Stimulated activated CD8-positive, alpha-beta memory T cell treated with anti-CD3 and anti-CD28 coated beads, Interleukin-4, amount 100 ng/mL, for 1 hour (primary cell): ENCODE measurements at places on chromosomes 13 and 19.
A peak's percentile ranks its signal among the peaks of the same experiment; 100 is the strongest.

- DNase-seq = no peak
Observed at GRCh38 chr19:19743176-19743575, 10.3 kb upstream of the ZNF14 start.

GRCh38 chr19:49019242-49019932 lies 2.5 kb upstream of the LHB start:
- peak; percentile 37 for DNase-seq

DNA sequence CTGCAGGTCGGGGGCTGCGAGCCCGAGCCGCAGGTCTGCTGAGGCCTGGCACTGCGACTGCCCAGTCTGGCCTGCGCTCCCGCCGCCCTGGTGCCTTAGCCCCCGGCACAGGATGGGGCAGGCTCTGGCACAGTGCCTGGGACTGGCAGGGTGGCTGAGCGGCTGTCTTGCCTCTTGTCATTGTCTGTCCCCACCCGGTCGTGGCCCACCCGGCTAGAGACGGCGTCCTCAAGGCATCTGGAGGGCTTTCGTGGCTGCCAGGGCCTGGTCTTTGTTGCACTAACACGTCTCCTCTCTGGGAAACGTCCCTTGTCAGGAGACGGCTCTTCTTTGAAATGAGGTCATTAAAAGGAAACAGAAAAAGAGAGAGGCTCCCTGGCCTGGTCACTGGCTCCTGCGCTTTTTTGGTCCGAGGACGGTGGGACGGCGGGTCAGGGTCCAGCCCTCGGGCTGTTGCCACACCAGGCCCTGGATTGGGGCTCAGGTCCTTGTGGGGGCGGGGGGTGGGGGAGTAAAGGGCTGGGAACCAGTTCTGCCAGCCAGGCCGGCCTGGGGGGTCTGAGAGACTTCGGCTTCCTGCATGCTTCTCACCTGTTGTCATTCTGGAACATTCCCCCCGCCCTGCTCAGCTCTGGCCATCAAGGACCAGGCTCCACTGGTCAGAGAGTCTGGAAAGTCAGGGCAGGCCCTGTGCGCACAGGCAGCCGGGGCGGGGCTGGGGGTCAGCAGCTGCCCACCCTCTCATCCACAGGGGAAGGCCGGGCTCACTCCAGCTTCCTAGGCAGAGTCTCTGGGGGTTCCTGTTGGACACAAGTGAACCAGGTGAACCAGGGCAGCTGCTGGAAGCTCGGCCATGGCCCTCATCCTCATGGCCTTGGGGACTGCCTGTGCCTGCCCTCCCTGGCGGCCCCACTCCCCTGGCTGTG lies 6.2 kb upstream of the ZNF554 start:
- no peak for DNase-seq

- no peak for DNase-seq
Observed at GRCh38 chr19:35938282-35939224, 2.4 kb downstream of the LRFN3 start.

DNA sequence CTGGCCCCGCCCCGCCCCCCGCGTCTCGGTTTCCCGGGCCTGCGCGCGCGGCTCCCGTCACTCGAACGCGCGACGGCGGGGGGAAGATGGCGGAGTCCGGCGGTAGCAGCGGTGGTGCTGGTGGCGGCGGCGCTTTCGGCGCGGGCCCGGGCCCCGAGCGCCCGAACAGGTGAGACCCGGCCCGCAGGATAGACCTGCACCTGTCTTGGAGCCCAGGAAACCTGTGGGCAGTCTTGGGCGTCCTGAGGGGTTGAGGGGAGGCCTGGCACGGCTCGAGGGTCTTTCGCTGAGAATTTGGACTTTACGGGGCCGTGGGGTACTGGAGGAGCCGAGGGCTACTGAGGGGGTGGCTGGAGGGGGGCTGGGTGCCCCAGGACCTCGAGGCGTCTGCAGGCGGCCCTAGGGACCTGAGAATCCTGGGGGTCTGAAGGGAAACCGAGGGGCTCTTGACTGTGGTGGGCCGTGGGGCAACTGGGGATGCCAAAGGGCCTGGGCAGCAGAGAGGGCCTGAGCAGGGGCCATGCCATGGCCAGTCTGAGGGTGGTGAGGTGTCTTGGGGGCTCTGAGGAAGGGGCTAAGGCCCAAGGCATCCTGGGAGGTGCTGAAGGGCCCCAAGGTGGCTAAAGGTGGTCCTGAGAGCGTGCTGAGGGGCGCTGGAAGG lies at the start of gene KLHL26:
Gene KLHL26, plus strand, starts transcription at position 60 of the 661 bp plus-strand sequence. Its CDS starts 27 bp downstream, at position 87.
- no peak for DNase-seq

DNA sequence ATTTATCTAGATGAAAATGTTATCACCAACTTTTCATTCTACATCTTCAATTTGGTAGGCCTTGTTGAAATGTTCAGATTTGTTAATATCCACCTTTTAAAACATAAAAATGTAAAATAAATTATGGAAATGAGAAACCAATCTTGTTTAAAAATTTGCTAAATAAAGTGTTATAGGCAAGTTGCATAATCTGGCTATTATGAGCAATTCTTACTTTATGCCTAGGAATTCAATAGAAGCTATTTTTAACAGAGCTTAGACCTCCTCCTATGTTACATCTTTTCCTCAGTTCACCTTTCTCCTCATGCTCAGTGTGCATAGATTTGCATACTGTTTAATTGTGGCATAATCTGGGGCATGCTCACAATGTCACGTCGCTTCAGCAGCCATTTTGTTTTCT lies 87.9 kb upstream of the POSTN start:
- no peak for DNase-seq

GRCh38 chr13:33249066-33249465 lies 36.5 kb downstream of the STARD13 start:
- no peak for DNase-seq

GRCh38 chr13:105702441-105702840 lies 833.0 kb downstream of the EFNB2 start:
- DNase-seq = no peak

DNA sequence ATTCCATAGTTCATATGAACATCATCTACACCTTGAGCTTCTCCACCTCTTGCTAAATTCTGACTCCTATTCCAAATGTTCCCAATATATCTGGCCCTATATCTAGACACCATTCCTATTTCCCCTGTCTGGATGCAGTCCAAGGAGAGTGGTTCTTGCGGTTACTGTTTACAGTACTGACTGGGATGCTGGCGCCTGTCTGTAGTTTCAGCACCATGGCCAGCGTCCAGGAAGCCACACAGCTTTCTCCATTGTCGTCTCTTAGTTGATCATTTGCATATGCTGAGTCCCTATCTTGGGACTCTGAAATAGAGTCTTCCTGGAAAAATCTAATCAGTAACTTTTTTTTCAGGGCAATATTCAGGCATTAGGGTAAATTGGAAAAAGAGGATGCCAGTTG lies 14.9 kb downstream of the LAIR2 start:
- DNase-seq = no peak

GRCh38 chr13:85303630-85304029 lies 495.6 kb downstream of the SLITRK6 start:
- no peak for DNase-seq

- DNase-seq = no peak
Observed at GRCh38 chr13:114194853-114195252, 15.8 kb downstream of the CFAP97D2 start.

- DNase-seq = no peak
Observed at GRCh38 chr13:27367570-27367969, 56.8 kb upstream of the GTF3A start.

DNA sequence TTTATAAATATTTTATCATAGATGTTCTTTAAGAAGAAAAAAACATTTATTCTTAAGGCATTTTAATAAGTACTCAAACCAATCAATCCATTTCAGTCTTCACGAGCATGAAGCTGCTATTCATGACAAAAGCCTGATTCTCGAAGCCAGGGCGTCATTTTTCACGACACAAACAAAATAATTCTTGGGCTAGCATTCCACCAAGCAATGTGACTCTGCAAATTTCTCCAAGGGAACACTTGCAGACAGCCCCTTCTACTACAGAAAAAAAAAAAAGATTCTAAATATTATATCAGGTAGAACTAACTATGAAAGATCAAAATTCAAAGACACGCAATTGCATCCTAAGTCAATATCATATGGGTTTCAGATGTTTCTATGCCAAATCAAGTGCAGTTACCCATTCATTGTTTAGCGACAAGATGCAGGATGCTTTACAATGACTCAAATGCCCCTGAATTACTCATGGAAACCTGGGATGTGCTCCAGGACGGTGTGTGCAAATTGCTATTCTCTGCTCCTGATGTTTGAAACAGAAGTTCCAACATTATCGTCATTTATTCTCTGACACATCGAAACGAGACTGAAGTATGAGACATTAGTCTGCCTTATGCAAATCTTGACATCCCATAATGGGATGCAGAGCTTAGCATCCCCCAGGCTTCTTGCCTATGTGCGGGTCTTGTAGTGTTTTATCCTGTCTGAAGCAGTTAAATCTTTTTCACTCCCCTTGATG lies 517.7 kb downstream of the MYO16 start:
- DNase-seq = no peak

DNA sequence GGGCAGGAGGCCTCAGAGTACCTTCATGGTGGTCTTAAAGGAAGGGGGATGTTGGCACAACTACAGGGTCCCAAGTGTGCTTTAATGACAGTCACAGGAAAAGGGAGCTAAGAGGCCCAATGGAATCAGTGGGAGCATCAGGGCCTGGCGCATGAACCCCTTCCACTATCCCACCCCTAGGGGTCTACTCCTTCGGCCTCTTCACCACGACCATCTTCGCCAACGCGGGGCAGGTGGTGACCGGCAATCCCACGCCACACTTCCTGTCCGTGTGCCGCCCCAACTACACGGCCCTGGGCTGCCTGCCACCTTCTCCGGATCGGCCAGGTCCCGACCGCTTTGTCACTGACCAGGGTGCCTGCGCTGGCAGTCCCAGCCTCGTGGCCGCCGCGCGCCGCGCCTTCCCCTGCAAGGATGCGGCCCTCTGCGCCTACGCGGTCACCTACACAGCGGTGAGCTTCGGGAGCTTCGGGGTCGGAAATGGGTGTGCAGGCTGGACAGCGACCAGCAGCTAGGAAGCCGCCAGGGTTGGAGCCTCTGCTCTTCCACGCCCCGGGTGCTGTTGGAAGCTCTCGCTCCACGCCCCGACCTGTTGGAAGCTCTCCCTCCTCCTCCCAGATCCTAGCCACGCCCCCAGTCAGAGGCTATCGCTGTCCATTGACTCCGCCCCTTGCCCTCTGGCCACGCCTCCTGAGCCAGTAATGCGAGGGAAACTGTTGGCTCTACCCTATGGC lies 6.0 kb downstream of the PLPPR2 start:
- no peak for DNase-seq

DNA sequence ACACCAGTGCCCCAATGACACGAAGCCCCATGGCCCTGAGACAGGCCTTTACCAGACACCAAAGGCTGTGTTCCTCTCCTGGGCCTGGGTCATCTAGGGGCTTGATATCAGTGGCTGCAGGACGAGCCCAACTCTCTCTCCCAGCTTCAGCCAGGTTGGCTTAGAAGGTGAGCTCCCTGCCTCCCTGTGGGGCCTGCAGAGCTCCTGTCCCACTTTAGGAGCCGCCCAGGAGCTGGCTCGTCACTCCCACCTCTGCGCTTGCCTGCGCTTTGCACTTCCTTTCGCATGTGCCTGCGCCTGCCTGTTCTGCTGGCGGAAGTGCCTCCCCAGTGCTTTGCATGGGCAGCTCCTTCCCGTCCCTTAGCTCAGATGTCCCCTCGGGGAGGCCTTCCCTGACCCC lies 4.9 kb downstream of the CALM3 start:
- DNase-seq = no peak

DNA sequence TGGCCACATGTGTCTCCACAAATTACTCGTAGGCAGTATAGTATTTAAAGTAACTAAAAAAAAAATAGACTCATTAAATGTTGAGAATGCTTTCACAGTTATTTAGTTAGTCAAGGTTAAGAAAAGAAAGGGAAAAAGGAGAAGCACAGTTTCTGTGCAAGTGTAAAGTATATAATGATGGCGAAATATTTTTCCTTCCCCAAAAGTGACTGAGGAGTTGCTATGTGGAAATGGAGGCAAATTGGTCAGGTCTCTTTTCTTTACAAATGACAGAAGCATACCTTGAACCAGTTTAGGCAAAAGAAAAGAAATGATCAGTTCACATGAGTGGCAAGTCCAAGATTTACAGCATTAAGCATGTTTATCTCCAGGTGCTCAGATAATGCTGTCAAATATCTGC lies 18.0 kb downstream of the CSNK1A1L start:
- DNase-seq = no peak

DNA sequence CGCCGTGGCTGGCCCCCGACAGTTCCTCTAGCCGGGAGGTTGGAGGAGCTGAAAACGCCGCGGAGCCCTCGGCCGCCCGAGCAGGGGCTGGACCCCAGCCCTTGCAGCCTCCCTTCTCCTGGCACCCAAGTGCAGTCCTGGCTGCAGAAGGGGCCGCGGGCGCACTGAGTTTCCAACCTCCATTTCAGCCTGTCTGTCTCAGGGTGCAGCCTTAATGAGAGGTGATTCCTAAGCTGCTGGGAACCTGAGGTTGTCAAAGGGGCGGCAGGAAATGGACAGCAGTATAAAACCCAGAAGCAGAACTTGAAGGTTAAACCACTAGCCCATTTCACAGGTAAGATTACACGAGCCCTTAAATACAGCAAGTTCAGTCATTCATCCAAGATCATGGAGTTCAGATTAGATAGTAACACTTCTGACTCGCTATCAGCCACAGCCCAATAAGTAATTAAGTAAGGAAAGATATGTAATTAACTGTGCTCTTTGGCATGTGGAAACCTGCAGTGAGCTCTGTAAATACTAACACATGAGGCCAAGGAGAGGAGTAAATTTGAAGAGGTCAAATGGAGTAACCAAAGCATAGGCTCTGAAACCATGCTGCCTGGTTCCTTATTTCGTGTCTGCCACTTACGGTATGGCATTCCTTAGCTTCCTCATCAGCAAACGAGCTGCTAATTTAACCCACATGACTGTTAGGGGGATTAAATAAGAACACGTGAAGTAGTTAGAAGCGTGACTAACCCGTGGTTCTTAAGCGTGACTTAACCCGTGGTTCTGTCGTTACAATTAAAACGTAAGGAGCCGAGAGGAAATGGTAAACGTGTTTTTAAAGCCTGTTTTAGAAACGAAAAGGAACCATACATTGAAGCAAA lies 686 bp downstream of the SETDB2 start:
- DNase-seq = no peak

- DNase-seq = no peak
Observed at GRCh38 chr13:105979131-105980011, 556.1 kb downstream of the EFNB2 start.

GRCh38 chr13:27352698-27353097 lies 71.7 kb upstream of the GTF3A start:
- no peak for DNase-seq

GRCh38 chr13:22014469-22014868 lies 343.6 kb downstream of the FGF9 start:
- no peak for DNase-seq
